Activated naive CD4-positive, alpha-beta T cell (primary cell): ENCODE measurements at places on chromosomes 1 and 21.
A peak's percentile ranks its signal among the peaks of the same experiment; 100 is the strongest.

GRCh38 chr1:117852853-117853553 is 76.4 kb downstream of the GDAP2 start:
- no peak for DNase-seq

DNA sequence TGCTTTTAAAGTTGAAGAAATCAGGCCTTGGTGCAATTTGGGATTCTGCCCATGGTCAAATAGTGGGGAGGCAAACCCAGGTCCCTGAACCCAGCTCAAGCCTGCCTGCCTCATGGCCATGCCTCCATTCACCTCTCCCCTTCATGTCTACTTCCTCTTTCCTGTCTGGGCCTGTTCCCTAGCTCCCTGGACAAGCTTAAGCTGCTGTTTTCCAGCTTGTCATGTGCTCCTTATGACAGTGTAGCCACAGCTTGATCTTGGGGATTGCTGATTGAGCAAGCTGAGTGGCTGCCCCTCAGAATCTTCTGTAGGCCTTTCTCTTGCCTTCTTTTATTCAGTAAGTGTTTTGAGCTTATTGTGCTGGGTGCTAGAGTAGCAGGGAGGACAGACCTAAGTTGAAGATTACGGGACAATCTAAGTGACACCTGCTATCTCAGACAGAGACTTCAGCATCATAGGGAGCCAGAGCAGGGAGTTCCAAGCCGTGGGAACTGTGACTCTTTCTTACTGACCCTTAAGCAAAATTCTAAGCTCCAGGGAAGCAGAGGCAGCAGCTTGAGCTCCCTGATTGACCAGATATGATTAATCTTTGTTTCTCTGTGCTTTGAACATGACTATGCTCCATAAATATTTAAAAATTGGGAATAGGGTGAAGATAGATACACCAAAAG is 520 bp upstream of the MR1 start:
- no peak for DNase-seq

GRCh38 chr1:8814865-8815264 is 2.6 kb downstream of the RERE start:
- DNase-seq: no peak

DNA sequence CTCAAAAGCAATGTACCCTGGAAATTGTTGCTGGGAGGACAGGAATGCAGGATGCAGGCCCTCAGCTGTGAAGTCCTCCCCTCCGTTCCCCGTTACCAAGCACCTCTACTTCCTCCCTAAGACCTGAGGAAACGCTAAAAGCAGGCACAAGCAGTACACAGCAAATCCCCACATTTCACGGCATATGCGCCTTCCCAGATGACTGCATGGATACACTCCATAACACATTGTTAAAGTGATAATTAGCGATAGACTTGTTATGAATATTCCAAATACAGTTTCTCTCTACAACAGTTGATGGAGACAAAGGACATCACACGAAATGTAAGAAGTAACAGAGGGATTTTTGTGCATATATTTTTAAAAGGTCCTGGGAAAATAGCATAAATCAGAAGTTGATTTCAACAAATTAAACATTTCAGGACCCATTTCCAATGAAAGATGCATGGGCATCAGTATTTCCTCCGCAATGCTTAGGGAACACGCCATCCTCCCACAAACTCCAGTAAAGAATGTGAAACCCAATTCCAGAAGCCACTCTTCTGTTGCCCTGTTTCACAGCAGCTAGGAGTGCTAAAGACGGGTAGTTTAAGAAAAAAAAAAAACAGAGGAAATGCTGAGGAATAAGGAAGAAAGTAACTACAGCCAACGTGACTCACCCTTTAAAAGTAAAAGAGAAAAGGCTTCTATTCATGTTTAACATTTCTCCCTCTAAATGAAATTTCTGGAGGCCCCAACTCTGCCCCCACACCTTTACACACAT is 75.5 kb downstream of the HIVEP3 start:
- no peak for DNase-seq

DNA sequence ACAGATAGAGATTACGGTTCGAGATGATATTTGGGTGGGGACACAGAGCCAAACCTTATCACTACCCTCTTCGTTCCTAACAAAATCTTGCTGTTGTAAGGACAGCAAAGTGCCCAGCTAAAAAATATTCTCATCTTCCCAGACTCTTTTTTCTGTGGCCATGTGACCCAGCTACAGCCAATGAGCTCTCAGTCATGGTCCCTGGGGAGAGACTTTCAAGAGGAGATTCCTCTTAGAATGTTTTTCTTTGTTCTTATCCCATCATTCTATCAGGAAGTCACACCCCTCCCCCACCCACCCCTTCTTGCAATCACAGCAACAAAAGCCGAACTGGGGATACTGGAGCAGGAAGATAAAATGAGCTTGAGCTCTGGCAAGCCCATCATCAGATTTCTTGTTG is 247.1 kb downstream of the CHRM3 start:
- no peak for DNase-seq

DNA sequence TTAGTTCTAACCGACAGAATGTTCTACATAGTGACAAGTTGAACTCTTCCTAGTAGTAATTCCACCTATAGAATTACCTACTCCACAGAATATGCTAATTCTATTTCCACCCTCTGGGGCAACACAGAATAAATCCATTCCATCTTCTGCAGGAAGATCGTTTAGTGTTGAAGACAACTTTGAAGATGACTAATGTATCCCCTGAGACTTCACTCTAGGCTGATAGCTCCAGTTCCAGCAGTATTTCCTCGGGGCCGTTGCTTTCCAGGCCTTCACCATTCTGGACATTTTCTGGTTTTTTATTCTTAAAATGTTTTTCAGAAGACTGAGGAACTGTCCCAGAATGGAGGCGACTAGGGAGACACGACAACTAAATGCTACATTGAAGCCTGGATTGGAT is 61.0 kb upstream of the CSF1 start:
- no peak for DNase-seq

GRCh38 chr1:19643602-19644394 is at the start of gene NBL1:
NBL1 (plus strand) TSS chr1:19644311; CDS start chr1:19655031, 10,720 bp downstream.
- peak; percentile 30 for DNase-seq

DNA sequence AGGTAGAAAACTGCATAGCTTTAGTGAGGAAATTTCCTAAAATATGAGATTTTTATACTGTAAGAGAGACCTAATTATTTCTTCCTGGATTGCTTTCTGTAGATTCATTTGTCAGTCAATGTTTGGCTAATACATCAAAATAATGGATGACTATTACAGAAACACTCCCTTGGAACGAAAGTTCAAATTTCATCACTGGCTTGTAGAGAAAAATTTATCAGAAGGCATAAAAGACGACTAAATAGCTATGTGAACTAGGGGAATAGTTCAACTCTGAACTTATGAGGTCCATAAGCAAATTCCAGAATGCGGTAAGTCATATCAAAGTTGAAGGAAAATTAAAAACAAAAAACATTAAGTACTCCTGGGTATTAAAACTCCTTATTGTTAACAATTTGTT is 36.0 kb downstream of the WNT2B start:
- DNase-seq: no peak

- DNase-seq: no peak
Measured at GRCh38 chr1:68016381-68016780, 34.0 kb downstream of the DIRAS3 start.

DNA sequence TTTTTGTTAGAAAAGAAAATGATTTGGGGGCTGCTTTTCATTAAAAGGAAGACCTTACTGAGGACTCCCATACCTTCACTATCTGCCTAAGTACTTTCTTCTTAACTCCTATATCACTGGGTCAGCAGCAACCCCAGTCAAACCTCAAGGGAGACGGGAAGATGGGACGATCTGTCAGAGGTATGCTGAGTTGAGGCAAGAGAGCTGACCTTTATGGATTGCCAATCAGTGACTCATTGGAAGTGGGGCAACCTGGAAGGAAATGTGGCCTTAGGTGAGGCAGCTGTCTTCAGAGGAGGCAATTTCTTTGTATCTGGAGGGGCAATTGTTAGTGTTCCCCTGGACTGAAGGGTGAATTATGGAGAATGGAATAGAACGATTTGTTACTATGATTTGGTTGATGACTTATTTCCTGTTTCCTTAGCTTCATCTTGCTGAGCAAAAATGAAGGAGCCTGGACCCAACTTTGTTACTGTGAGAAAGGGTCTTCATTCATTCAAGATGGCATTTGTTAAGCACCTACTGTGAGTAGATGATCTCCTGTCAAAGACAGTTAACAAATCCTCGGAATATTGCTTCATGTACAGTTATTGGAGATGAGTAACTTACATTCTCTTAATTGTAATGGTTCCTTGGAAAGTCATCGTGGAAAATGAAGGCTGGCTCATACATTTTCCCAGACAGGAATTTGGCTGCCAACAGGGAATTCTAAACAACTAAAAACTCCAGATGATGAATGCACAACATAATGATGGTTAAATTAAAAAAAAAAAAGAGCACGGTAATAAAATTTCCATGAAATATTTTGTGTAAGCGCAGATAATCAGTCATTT is 134.7 kb upstream of the KCNJ15 start:
- no peak for DNase-seq

DNA sequence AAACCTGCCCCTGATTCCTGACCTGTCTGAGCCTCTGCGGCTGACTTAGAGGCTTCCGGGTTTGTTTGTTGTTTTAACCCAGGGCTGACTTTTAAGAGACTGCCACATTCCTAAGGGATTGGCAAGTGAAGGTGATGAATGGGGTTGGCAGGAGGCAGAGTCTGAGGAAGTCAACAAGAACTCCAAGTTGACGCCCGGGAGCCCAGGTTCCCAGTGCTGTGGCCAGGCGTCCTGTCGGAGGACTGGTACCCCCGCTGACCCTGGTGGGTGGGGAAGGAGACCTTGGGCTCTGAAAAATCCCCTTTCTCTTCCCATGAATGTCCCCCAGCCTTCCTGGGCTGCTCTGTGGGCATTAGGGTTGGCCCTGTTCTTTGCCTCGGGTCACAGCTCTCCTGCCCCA is 19.7 kb upstream of the EPS8L3 start:
- no peak for DNase-seq

- DNase-seq: no peak
Measured at GRCh38 chr1:47996406-47997226, 569 bp downstream of the TRABD2B start.

DNA sequence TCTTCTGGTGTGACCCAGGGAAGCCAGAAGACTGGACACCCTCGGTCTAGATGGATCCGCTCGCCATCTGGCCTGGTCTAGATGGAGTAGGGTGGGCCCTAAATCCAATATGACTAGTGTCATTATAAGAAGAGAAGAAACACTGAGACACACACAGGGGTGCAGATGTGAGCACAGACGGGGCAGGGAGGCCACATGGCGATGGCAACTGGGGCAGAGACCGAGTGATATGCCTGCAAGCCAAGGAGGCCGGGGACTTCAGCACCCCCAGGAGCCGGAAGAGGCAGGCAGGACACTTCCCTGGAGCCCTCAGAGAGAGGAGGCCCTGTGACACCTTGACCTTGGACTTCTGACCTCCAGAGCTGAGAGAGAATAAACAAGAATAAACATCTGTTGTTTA is 5.6 kb upstream of the TFF3 start:
- DNase-seq: no peak

DNA sequence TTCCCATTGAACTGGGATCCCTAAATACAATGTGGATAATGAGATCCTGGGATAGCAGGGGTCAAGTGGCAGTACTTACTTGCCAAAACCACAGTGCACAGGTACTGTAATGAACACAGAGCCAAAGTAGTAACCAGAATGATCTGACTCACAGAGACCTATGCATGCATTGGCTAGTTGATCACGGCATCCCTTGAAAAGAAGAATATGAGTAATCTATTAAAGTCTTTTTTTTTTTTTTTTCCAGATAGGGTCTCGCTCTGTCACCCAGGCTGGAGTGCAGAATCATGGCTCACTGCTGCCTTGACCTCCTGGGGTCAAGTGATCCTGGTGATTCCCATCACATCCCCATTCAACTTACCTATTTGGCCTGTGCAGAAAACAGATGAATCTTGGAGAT is 29.4 kb upstream of the EIF4G3 start:
- DNase-seq: no peak

DNA sequence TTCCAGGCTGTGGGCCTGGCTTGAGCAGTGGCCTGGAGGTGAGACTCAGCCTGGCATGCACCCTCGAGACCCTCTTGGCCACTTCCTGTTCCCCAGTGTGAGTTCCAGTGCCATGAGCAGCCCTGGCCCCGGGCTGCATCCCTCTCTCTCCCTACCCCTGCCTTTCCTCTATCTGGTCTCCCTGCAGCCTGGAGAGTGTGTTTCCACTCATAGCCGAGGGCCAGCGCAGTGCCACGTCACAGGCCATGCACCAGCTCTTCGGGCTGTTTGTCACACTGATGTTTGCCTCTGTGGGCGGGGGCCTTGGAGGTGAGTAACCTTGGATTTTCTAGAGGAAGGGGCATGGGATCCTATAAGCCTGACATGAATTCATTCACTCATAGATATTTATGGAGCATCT is 13.6 kb downstream of the RHBG start:
- DNase-seq: no peak

- no peak for DNase-seq
Measured at GRCh38 chr1:153395136-153395685, 4.3 kb upstream of the S100A8 start.

GRCh38 chr1:47631411-47631995 is 193.7 kb downstream of the FOXD2 start:
- DNase-seq: no peak

GRCh38 chr1:10536133-10536770 is 61.5 kb downstream of the PEX14 start:
- DNase-seq: no peak

- DNase-seq: no peak
Measured at GRCh38 chr1:182453631-182454030, 3.7 kb downstream of the RGSL1 start.

DNA sequence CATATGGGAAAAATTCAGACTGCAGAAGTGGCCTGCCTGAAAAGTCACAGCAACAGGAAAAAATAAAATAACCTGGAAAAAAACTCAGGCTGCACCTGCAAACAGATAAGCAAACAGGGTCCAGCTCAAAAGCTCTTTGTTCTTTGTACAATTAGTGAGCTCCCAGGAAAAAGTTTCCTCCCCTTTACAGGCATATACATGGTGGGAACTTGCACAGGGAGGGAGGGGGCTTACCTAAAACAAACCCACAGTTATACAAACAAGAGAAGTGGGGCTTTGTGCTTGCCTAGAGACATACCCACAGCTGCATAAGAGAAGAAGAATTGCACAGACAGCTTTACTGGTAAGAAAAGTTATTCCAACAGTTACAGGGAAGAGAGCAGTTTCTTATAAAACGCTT is 31.7 kb upstream of the COG2 start:
- no peak for DNase-seq

DNA sequence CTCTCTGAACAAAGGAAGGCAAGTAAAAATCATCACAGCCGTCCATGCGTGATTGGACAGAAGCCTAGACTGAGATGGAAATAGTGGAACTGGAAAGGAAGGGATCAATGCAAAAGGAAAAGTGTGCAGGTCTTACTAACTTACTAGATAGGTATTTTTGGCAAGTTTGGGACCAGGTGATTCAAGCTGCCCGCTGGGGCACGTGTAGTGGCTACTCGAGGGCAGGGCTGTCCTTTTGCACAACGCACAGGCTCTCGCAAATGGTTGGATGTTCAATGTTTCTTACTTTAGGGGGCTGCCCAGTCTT is 566 bp upstream of the ALG6 start:
- no peak for DNase-seq
